ENCODE measurements at places on chromosomes 4 and X.

GRCh38 chr4:93299118-93299517 is 529.4 kb upstream of the ATOH1 start:
- DNase-seq: no peak

DNA sequence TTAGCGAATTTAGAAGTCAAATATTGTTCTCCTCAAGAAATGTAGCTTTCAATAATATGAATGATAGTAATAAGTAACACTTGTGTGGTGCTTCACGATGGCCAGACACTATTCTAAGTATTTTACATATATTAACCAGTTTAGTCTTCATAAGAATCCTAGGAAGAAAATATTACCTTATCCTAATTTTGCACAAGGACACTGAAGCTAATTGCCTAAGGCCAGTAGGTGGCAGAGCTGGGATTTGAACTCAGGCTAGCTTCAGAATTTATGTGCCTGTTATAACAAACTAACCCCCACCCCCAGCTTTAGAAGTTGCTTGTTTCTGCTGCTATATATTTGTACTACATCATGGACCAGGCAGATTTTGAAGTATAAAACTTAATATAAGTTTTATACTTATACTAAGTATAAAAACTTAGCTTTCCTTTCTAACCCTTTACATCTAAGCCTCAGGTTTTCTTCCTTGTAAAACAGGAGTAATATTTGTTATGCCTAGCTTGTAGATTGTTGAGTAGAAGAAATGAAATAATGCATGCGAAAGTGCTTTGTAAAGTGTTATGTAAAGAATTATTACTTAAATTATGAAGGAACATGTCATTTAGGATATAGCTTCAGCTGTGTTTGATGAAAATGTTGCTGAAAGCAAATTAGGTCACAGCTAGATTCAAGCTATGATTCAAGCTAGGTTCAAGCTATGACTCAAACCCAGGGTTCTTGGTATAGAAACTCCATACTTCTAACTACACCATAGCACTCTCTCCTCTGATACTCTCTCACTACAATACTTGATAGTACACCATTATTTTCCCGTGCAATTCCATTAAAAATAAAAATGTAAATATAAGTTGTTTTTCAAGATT is 4.2 kb upstream of the CDS1 start:
- DNase-seq: no peak

GRCh38 chr4:171376724-171377123 is 436.5 kb upstream of the GALNTL6 start:
- DNase-seq: no peak

DNA sequence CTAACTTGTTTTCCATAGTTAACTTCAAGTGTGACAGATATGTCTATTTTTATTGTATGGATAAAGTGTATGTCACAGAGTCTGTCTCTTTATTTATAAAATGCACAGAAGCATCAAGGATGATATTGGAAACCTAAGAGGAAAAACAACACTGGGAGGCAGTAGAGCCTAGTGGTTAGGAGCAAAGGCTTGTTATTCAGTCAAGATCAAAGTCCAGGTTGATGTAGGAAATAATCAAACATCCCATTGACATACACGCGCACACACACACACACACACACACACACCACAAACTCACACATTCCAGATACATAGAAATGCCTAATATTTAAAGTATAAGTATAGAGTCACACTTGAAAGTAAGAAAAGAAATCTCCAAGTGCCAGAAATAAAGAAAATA is 206.8 kb downstream of the CHRDL1 start:
- no peak for DNase-seq

DNA sequence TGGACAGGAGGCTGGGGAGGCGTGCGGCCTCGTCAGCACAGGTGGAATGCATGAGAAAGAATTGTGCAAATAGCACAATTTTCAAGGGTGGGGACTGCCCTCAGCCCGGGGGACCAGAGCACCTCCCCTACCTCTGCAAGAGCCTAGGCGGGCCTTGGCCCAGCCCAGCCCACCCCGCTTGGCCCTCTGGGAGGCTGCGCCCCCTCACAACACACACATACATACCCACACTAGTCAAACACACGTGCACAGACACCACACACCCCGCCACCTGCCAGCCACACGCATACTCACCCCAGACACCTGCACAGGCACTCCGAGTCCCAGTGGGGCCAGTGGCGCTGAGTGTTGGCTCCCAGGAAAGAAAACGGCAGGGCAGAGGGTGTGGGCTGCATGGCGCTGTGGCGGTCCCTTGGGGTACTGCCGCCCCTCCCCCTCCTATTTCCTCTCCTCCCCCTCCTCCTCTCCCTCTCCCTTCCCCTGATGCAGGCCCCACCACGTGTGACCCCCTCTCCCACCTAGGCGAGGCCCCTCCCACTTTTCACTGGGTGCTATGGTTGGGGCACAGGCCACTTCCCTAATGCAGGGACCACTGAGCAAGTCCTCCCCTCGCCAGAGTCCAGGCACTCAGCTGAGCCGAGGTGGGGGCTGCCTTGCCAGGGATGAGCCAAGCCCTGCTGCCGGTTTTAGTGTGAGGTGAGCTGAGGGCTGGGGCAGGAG is 84.5 kb downstream of the FAM53A start:
- no peak for DNase-seq
